Erythroblast (primary cell): ENCODE measurements at places on chromosomes 16 and 17.

GRCh38 chr17:7656958-7657609 lies 6.4 kb downstream of the ATP1B2 start:
- DNase-seq, result no peak

- DNase-seq, result no peak
These were observed 160.9 kb upstream of the CDH5 start for GRCh38 chr16:66205287-66206231.

DNA sequence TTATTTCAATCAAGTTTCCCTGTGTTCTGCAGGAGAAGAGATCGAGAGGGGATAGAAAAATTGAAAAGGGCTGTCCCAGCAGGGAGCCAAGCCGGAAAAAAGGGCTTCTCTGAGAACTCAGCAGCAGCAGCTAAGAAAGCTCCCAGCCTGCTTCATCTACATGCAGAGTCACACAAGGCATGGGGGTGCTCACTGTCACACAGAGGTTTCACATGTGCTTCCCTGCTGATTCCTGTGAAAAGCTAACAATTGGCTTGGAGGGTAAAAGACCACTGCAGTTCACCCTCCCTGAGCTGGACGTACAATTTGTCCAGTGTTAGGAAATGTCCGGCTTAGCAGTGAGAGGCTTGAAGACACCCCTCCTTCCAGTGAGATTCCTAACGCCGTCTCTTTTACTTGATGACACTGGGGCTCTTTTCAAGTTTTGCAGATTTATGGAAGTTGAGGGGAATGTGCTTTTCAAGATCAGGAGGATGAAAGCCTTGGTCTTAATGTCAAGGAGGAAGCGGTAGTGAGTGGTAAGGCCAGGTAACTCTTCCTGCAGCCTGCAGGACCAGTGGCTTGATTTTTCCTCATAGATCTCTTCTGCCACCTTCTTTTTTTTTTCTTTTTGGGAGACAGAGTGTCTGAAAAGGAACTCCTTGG lies 85.6 kb downstream of the WNT3 start:
- DNase-seq, result no peak

GRCh38 chr16:10576390-10577304 lies 3.8 kb downstream of the EMP2 start:
- DNase-seq, result no peak

GRCh38 chr17:39083270-39083669 lies 68.2 kb downstream of the PLXDC1 start:
- DNase-seq, result no peak

GRCh38 chr17:32629563-32630190 lies 142.9 kb downstream of the CDK5R1 start:
- DNase-seq, result no peak

DNA sequence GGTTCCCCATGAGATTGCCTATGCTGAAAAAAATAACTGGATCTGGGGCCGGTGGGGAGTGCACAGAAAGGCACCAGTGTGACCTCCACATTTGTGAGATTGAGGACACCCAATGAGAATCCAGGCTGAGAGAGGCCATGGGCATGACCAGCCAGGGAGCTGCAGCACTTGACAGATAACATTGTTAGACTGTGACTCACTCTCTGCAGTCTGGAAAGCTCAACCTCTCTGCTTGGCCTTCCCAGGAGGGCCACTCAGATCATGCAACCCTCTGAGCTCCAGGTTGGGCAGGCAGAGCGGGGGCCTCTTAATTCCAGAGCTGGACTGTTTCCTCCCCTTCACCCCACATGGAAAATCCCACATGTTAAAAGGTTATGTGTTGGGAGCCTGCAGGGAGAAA lies 30.1 kb downstream of the FZD2 start:
- DNase-seq, result no peak

DNA sequence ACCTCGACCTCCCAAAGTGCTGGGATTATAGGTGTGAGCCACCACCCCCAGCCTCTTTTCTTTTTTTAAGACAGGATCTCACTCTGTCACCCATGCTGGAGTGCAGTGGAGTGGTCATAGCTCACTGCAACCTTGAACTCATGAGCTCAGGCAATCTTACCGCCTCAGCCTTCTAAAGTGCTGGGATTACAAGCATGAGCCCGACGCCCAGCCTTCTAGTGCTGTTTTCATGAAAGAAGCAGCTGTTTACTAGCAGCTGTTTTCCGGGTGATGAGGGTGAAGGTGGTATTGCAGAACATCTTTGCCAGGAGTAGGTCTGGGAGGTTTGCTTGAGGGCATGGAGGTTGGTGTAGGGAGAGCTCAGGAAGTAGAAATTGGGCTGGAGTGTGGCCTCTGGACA lies 2.0 kb downstream of the ADCY7 start:
- DNase-seq, result peak; percentile 45

GRCh38 chr17:31492880-31493655 lies 101.6 kb downstream of the RAB11FIP4 start:
- no peak for DNase-seq

DNA sequence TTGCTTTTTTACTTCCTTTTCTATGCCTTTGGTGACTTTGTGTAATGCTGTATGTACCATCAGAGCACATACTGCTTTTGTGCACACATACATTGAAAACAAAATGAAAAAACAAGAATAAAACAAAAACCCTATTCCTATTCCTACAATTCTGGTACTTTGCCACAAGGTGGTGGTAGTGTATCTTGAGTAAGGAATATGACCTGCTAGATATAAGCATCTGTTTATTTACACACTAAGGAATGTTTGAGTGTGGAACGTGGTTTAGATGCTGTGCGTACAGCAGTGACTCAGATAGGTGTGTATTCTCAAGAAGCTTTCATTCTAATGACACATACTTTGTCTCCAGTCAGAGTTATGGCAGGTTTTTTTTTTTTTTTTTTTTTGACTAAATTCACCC lies 606.2 kb downstream of the WWOX start:
- peak; percentile 40 for DNase-seq

DNA sequence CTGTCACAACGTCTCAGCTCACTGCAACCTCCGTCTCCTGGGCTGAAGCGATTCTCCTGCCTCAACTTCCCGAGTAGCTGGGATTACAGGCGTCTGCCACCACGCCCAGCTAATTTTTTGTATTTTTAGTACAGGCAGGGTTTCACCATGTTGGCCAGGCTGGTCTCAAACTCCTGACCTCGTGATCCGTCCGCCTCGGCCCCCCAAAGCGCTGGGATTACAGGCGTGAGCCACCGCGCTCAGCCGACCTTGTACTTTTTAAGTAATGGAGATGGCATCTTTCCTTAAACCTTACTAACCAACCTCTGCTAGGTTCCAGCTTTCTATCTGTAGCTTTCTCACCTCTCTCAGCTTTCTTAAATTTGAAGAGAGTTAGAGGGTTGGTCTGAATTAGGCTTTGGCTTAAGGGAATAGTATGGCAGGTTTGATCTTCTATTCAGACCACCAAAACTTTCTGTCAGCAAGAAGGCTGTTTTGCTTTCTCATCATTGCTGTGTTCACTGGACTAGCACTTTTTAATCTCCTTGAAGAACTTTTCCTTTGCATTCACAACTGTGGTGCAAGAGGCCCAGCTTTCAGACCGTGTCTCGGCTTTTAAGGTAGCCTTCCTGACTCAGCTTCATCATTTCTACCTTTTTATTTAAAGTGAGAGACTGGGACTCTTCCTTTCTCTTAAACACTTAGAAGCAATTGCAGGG lies 28.0 kb downstream of the YWHAE start:
- DNase-seq, result no peak
